ENCODE measurements at places on chromosomes 1 and 21.

DNA sequence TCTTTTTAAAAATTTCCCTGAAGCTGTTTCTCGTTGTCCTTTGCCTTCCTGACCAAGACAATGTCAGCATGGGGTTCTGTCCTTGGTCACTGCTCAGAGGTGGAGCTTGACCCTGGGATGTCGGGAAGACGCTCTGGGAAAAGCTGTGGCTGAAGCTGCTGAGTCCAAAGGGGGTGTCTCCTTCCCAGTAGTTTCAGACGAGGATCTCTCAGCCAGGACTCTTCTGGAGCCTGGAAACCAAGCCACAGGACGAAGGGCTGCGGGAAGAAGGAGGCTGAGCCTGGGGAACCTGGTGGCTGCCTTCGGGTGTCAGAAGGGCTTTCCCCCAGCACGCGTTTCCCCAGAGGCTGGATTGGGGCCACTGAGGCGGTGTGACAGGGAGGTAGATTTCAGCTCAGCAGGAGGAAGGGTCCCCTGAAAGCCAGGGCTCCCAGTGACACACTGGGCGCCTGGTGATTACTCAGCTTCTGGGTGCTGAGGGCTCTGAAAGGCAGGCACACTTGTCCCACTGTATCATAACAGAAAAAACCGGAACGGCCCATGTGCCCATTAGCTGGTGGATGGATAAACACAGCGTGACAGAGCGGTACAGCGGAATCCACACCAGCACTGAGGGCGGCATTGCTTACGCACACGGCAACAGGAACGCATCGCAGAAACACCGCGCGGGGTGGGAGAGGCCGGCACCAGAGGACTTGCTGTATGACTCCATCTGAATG is 5.0 kb upstream of the KRTAP12-1 start:
- no peak for DNase-seq

GRCh38 chr1:20051218-20051829 is 18.7 kb upstream of the PLA2G5 start:
- no peak for DNase-seq

GRCh38 chr1:246856371-246856770 is 75.4 kb downstream of the AHCTF1 start:
- no peak for DNase-seq

GRCh38 chr1:94385308-94385929 is 32.8 kb upstream of the ABCD3 start:
- DNase-seq, result no peak

Measured in stimulated activated CD8-positive, alpha-beta memory T cell treated with anti-CD3 and anti-CD28 coated beads, Interleukin-2, amount 100 ng/mL, for 1 hour (primary cell).